ENCODE measurements at places on chromosomes 12 and 14. TPM values are rescaled to one million over a fixed set of nuclear protein-coding genes. Genes with fewer than 3 reads are reported as not detected.

ASB8 gene
- 27.3 TPM for total RNA-seq

PTPRB gene
- 0.88 TPM for total RNA-seq

KRT81 gene
- total RNA-seq: not detected

TMCC3 gene
- total RNA-seq: 0.73 TPM

SLC6A15 gene
- total RNA-seq: 3.2 TPM

SDR9C7 gene
- total RNA-seq: not detected

NXPH4 gene
- 17.6 TPM for total RNA-seq

MMP17 gene
- 8.9 TPM for total RNA-seq

NTF3 gene
- total RNA-seq: not detected

KRT6A gene
- total RNA-seq: 14.0 TPM

Measured in cardiac ventricle fibroblast (primary cell).